ENCODE measurements at places on chromosomes 13 and 19.

- DNase-seq, result peak; percentile 85
Measured at GRCh38 chr19:18388100-18388959, 2.4 kb downstream of the GDF15 start.

DNA sequence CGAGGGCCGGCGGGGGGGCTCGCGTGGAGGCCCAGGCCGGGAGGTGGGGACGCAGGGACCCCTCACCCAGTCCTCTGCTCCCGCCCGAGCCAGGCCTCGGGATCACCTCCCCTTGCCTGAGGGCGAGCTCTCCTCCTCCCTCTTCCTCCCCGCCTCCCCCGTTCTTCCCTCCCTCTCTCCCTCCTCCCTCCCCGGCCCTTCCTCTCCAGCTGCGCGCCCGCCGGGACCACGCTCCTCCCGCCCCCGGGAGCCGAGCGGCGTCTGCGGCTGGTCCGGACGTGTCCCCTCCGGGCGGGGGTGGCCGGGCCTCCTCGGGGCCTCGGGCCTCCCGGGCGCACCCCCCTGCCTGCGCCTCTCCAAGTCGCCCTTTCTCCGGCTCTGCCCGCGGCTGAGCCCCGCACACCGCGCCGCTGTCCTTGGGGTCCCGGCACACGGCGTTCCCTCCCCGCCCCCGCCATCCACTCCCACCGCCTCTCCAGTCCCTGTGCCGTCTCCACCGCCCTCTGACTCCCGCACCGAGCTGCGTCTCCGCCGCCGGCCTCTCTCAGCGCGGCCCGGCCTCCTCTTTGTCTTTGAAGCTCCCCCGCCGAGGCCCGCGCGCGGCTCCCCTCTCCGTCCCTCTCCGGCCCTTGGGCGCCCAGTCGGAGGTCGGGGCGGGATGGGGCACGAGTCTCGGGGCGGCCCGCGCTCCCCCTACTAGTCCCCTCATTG is 5.7 kb downstream of the SOX1 start:
- no peak for DNase-seq

GRCh38 chr13:94549232-94550061 is 46.5 kb downstream of the TGDS start:
- DNase-seq, result peak; percentile 92

DNA sequence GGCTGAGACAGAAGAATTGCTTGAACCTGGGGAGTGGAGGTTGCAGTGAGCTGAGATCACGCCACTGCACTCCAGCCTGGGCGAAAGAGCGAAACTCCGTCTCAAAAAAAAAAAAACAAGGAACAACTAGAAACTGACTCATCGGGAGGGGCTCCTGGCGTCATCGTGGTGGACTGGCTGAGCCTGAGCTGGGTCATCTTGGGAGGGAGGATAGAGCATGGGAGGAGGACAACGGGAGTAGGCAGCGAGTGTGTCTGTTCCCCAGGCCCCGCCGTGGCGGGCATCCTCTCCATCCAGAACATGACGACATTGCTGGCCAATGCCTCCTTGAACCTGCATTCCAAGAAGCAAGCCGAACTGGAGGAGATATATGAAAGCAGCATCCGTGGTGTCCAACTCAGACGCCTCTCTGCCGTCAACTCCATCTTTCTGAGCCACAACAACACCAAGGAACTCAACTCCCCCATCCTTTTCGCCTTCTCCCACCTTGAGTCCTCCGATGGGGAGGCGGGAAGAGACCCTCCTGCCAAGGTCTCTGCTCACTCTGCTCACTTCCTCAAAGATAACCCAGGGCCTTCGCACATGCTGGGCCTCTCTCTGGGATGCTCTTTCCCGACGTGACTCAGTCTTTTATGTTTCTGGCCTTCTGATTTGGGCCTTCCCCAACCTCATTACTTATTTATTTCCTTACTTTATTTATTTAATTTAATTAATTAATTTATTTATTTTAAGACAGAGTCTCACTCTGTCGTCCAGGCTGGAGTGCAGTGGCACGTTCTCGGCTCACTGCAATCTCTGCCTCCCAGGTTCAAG is 16.6 kb downstream of the DDX39A start:
- DNase-seq, result no peak

DNA sequence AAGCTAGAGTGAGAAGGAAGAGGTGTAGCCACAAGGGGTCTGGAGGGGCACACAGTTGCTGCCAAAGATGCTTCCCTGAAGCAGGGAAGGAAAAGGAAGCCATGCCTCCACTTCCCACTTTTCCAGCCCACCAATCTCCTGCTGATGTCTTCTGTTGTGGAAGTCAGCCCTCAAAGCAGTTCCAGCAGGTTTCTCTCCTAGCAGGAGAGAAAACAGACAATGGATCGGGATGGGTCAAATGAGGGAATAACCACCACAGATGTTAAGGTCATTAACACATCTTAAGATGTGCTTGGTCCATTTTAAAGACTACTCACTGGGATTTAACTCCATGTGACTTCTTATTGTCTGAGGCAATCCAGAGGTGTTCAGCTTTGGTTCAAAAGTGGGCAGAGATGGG is 284.1 kb upstream of the SOX21 start:
- DNase-seq, result no peak

DNA sequence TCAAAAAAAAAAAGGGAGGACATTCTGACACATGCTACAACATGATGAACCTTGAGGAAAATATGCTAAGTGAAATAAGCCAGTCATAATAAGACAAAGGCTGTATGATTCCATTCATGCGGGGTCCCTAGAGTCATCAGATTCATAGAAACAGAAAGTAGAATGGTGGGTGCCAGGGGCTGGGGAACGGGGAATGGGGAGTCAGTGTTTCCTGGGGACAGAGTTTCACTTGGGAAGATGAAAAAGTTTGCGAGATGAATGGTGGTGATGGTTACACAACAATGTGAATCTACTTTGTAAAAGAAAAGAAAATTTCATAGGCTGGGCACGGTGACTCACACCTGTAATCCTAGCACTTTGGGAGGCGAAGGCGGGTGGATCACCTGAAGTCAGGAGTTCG is 6.1 kb upstream of the CLEC4G start:
- peak; percentile 57 for DNase-seq

DNA sequence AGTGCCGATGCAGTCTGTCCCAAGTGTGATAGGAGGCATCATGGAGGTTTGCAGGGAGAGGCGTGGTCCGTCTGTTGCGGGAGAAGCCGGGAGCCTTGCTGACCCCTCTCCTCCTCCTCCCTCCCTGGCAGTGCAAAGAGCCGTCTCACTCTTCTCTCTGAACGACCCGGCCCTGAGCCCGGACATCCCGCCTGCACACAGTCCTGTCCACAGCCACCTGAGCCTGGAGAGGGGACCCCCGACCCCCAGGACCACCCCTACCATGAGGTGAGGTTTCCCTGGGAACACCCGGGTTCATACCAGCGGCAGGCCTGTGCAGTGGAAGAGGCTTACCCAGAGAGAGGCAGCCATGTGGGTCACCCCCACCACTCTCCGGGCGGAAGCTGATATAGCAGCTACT is 22.3 kb downstream of the DPF1 start:
- DNase-seq, result no peak

DNA sequence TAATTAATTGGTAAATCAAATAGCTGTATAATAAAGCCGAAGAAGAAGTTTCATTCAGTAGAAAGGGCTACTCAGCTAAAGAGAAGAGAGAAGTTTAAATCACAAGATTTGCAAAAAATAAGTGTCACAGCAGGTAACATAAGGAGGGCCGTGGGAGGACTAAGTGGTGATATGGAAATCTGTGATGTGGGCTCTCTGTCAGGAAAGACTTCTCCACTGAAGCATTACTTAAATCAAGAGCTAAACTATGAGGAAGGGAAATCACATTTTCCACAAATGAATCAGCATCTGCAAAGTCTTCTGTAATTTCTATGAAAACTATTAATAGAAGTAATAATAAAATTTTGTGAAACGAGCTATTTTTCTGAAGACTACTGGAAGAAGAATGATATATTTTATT is 153.8 kb downstream of the PCDH9 start:
- no peak for DNase-seq

- no peak for DNase-seq
Measured at GRCh38 chr19:33298146-33298911, 4.0 kb downstream of the CEBPA start.

DNA sequence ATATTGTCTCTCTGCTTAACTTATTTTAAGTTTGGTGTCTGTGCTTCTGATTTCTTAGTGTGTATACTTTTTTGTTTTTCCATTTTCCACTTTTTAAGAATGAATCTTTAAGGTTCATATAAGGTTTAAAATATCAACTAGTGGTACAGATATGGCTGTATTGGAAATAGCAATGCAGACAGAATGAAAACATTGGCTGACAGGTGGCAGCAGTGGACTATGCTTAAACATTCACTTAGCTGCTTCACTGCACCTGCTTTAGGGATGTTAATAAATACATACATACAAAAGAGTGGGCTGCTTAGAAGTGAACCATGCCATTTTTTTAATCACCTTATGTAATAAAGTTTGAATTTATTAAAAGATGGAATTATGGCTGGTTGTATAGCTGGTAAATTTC is 27.3 kb downstream of the TM9SF2 start:
- DNase-seq, result no peak

DNA sequence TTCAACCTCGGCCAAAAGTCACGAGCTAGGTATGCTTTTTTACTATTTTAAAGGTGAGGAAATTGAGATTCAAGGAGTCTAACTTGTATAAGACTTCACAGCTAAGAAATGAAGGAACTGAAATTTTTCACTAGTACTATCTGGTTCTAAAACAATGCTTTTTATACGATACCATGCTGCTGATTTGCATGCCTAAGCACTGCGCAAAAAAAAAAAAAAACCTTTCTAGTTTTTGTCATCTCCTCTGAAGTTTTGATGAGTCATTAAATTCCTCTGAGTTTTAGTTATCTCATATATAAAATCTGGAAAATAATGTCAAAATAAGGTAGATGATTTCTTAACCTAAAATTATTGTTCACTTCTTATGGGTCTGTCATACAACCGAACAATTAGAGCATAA is 28.0 kb upstream of the UFM1 start:
- no peak for DNase-seq

GRCh38 chr19:31214086-31214485 is 135.2 kb downstream of the TSHZ3 start:
- DNase-seq, result peak; percentile 84

GRCh38 chr19:32671883-32672593 is 2.9 kb downstream of the ANKRD27 start:
- no peak for DNase-seq

DNA sequence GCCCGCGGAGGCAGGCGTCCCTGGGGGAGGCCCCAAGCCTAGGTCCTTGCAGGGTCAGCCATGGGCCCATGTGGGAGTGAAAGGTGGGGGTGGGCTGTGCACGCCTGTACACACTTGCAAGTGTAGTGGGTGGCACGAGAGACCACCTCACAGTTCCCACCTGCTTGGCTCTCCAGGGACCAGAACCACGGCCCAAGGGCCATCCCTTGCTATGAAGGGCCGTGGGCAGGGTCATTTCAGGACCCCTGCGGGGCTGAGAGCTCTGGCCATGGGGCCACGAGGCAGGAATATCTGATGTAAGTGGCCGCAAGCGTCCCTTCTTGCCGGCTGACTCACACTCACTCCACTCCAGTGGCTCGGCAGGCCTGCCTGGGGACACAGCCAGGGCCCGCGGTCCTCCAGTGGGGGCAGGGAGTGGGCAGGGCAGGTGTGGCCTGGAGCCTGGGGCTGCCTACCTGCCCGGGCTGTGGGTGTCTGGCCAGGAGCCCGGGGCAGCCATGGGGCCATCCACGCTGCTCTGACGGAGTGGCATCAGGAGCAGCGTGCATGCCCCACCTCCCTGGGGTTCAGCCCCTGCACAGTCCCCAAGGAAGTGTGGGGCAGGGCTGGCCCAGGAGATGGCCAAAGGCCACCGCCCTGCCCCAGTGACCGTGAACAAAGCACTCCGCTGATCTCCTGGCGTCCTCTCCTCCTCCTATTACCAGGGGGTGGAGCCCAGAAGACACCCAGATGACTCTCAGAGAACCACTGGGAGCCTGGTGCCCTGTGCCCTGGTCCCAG is 8.6 kb upstream of the MKNK2 start:
- DNase-seq, result no peak

Data from stimulated activated CD4-positive, alpha-beta T cell treated with anti-CD3 and anti-CD28 coated beads, Interleukin-2, amount 100 ng/mL, for 24 hours (primary cell).